Bone marrow (tissue), 2 donors: ENCODE measurements at places on chromosomes 6 and 20.
A peak's percentile ranks its signal among the peaks of the same experiment; 100 is the strongest.

GRCh38 chr20:23449421-23449820, 3.3 kb downstream of the CST11 start:
- DNase-seq, result peak; percentile 10

GRCh38 chr6:157274471-157275226, 48.7 kb downstream of the TMEM242 start:
- DNase-seq, result peak; percentile 68

- no peak for DNase-seq
These were observed 159.9 kb downstream of the ASCC3 start for GRCh38 chr6:100721256-100721655.

DNA sequence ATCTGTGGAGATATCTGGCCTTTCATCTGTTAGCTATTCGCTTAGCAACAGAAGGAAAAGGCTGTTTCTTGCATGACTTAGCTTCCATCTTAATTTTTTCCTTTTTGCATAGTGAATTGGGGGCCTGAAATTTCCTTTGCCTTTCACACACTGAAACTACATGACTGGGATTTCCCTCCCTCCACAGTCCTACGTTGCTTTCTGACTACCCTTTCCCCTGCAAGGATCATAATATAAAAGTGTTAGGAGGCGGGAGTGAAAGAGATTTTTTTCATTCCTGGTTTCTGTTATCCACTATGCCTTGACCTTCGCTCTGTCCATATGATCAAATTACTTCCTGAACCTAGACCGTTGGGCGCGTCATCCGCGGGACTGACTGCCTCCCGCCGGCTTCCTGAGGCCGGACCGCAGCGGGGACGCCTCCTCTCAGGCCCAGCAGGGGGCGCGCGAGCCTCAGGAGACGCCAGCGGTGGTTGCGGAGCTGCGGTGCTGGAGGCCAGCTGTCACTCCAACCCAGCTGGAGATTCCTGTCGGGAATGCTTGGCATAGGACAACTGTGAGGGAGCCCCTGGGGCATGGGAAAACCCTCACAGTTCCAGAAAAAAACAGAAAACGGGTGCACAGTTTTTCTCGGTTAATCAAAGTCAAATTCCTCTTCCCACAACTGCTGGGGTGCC, 55.6 kb downstream of the MEP1A start:
- peak; percentile 31 for DNase-seq

DNA sequence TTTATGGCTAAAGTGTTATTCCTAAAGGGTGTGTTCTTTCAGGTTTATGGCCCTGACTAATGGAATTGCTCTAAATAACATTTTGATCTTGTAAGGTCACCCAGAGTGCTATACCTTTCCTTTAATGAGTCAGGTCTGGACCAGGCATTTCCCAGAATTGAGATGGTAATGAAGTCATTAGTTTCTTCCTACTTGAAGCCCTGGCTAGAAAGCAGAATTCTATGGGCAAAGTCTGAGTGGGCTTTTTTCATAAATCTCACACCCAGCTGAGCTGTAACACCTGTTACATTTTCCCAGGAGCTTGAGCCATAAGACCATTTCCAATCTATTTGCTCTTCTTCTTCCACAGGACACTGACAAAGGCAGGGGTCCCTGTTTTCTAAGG, 122.0 kb upstream of the ID4 start:
- no peak for DNase-seq

DNA sequence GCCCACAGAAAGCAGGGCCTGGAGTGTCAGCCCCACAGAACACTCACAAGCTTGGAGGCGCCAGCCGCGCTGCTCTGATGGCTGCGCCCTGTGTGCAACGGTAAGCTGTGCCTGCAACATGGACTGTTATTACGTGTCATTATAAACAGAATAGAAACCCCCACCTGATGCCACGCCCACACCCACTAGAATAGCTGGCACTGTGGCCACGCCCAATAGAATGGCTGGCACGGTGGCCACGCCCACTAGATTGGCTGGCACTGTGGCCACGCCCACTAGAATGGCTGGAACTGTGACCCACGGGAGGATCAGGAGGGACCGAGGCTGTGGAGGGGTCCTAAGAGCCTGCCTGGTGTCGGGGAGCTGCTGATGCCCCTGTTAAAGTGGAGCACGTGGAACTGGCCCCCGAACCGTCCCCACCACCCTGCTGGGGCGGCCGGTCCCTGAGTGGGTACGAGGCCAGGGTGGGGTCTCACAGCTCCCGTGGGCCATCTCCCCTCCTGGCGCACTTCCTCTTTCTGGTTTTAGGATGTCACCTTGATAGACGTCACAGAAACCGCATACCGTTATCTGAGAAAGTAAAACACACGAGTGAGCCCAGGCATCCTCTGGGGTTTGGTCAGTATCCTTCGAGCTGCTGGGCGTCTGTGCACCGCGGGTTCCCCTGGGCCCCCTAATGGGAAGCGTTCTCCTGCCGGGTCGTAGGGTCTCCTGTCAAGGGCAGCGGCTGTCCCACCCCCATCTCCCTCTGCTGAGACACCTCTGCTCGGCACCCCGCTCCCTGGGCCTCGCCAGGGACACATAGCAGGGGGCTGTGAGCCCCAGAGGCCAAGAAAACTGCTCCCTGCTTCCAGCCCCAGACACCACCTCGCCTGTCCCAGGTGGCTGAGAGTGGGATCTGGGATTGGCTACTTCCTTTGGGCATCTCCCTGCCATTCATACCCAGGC, 25.4 kb downstream of the SLC17A9 start:
- peak; percentile 9 for DNase-seq

- DNase-seq, result no peak
These were observed 137.0 kb downstream of the MRPL14 start for GRCh38 chr6:43990275-43990626.

DNA sequence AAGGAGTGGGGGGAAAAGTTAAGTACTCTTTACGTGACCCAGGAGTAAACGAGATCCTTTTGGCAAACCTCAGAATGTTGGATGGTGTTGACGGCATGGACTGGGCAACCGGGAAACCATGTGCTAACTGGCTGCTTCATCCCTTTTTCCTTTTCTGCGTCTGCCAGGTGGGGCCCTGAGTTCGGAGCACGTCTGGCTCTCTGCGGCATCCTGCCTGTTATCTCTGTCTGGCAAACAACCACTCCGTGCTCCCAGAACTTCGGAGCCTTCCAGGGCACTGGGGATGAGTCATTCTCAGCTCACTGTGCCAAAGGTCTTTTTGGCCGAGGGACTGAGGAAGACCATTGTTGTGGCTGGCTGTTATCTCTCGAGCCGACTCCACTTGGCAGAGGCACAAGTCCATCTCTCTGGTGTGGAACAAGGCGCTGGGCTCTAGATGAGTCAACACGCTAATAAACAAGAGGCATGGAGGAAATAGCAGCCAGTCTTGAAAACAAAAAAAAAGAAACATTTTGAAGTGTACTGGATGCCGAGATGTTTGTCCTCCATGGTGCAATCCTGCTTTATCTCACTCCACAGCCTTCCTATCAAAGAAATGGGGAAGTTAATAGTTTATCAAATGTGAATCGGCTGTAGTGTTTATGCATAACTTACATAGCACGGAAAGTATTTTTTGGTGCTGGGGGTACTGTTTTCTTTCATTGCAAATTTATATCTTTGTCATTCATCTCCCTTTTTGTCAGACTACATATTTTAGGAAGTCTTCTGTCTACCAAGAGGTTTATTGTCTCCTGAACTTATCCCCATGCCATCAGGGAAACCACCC, 64.6 kb upstream of the TXNDC5 start:
- DNase-seq, result peak; percentile 43

DNA sequence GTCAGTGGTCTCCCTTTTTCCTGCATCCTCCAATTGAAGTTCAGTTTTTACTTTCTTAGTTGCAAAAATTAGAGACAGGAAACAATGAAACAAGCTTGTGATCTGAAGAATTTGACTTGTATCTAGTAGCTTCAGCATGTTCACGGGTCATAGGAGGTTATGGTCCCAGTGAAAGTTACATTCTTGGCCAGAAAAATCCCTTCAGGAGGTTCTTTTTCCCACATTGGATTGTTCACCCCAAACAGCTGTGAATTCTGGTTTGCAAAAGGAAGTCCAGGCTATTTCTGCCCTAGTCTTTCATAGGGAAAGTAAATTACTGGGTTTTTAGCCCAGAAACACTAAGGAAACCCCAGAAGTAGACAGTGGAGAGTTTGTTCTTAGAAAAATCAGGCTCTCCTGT, 8.1 kb downstream of the ANKS1A start:
- no peak for DNase-seq

- no peak for DNase-seq
These were observed 47.5 kb downstream of the TSPYL4 start for GRCh38 chr6:116206231-116206903.

- no peak for DNase-seq
These were observed 154.2 kb upstream of the MAFB start for GRCh38 chr20:40843251-40843650.

DNA sequence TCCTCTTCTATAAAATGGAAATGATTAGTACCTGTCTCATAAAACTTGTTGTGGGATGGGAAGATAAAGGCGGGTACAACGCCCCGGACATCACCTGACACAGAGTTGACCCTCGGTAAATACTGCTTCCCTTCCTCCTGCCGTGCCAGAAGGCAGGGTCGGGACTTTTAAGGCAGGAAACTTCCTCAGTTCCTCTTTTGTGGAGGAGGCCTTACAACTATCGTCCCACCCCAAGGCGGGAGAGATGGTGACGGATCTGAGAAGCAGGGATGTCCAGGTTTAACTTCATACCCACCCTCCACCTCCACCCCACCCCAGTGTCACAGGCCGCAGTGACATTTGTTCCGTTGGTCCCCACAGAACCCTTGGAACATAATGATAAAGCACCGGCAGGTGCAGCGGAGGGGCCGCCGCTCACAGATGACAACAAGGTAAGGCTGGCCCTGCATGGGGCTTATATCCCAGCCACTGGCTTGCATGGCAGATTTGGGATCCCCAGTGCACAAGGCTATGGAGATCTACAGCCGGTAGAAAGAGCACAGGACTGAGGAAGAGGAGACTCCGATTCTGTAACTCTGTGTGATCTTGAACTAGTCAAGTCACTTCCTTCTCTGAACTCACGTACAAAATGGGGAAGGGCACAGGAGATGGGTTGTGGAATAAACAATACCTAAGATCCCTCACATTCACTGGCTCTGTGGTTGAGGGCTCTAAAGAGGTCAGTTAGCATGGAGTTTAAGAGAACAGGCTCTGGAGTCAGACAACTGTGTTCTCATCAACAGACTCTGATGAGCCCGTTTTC, 764 bp downstream of the DNTTIP1 start:
- DNase-seq, result peak; percentile 31

DNA sequence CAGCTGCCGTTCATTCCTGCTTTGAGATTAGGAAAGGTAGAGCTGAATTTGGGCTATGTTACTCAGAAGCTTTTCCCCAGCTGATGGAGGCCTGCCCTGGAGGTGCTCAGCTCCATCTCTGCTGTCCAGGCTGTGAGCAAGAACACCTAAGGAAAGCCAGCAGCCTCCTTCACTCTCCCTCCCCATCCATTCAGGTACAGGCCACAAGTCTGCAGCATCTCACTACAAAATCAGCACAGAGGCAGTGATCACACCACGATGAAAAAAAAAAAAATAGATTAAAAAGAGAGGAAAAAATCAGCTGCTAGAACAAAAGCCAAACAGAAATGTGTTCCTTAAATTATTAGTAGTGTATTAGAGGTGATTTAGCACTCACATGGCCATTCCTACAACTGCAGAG, 515.0 kb downstream of the CDH26 start:
- no peak for DNase-seq

- peak; percentile 19 for DNase-seq
These were observed 31.3 kb downstream of the MBOAT1 start for GRCh38 chr6:20180935-20181334.

DNA sequence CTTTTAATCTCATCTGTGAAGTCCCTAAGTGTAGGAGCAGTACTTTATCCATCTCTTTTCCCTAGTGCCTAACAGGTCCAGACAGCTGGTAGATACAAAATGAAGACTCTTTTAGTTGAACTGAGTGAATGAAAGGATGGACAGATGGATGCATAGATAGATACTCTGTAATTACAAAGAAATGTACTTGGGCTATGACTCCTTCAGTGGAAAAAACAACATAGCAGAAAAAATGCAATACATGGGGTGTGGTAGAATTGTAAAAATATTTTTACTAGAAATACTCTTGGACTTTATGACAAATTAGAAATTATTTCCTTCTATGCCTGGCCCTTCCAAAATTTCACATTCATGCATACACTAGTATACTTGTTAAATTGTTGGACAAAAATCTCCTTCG, 29.3 kb downstream of the KCNQ5 start:
- DNase-seq, result no peak

DNA sequence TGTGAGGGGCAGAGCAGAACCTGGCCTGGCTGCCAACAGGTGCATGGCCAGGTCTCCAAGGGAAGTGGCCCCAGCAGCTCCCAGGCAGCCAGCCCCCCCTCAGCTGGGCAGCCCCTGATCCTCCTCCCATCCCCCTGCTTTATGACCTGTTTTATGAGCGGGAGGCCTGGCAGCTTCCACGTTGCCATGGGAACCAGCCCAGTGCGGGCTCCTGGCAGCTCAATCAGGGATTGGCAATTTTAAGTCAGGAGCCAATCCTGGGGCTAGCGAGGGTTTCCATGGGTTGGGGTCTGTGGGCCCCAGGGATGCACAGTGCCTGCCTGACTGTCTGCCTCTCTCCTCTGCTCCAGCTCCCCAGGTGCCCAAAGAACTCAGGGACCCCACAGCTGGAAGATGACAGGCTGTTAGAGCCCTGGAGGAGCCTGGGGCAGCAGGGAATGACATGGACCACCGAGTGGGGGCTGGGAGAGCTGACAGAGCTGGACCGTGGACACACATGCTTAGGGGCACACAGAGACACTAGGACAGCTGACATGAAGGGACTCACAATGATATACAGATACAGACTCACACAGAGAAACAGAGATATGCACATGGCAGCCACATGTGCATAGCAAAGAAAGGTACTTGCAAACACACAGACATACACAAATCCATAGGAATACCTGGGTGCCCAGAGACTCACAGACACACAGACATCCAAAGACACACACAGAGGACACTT, 56.5 kb upstream of the SIRPA start:
- DNase-seq, result no peak

DNA sequence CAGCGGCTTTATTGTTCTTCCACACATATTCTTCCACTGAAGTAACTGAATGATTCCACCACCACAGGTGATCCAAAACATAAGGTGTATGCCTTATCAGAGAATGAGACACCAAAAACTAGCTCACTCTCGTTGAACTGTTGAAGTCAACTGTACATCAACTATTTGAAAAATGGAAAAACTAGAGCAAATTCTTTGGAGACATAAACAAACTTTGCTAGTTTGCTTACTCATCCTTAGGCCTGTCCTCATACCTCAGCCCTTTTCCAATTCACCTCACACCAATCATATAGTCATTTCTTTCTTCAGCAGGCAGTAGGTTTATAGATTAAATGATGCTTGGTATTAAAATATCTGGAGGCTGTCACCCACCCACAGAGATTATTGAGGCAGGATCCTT, 77.1 kb upstream of the RNF217 start:
- DNase-seq, result no peak

- DNase-seq, result peak; percentile 27
These were observed 24.2 kb upstream of the SIRPA start for GRCh38 chr20:1870792-1871550.
